ENCODE measurements at places on chromosomes 6 and 20. TPM values are rescaled to one million over a fixed set of nuclear protein-coding genes. Genes with fewer than 3 reads are reported as not detected.

The EYA4 gene
- polyA plus RNA-seq, result not detected

The ARMC12 gene
- 0.25 TPM for polyA plus RNA-seq

- no peak for DNase-seq
These were observed 190.5 kb downstream of the SLC35F1 start for GRCh38 chr6:118097576-118097975.

- DNase-seq, result no peak
These were observed 244.2 kb upstream of the POU3F2 start for GRCh38 chr6:98590136-98590681.
